NCI-H524 (cell line): ENCODE measurements at places on chromosomes 5 and 9.

- no peak for DNase-seq
Measured at GRCh38 chr5:134958755-134959154, 9.0 kb upstream of the CATSPER3 start.

GRCh38 chr5:111685969-111686368 is 71.0 kb downstream of the NREP start:
- peak; percentile 33 for DNase-seq

DNA sequence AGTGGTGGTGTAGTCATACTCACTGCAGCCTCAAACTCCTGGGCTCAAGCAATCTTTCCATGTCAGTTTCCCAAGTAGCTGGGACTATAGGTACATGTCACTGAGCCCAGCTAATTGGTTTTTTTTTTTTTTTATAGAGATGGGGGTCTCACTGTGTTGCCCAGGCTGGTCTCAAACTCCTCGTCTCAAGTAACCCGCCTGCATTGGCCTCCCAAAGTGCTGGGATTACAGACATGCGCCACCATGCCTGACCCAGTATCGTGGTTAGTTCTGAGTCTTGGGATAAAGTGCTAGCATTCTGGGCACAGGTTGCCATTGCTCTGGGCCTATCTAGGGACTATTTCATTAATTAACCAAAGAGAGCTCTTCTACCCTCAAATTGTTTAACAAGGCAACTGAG is 108.3 kb downstream of the PLPP1 start:
- no peak for DNase-seq

DNA sequence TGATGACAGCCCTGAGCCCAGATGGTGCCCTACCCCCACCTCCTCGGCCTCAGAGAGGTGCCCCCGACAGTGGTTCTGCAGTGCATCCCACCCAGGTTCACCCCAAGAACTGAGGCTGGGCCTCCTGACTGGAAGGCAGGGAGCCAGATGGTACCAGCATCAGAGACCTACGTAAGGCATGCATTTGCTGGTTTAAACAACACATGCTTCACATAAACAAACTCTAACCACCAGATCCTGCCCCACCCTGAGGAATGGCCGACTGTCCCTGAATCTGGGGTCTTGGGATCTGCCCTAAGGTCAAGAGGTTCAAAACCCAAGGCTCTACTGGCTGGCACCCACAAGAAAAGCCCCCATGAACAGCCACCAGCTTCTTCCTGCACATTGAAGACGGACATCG is 73.3 kb downstream of the SECISBP2 start:
- DNase-seq, result no peak

DNA sequence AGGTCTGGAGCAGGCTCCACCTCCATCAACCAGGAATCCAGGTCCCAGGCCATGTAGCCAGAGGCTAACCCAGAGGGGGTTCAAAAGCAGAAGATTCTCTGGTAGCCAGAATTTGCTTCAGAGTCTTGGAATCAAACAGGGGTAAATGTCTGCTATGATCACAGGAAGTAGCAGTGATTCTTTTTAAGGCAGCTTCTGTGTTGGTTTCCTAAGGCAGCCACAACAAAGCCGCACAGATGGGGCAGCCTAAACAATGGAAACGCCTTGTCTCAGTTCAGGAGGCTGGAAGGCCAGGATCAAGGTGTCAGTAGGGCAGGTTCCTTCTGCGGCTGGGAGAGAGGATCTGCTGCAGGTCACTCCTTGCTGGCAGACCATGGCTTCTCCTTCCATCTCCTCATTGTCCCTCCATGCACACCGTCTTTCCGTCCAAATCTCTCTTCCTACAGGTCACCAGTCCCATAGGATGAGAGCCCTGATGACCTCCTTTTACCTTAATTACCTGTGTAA is 167.3 kb downstream of the ROR2 start:
- no peak for DNase-seq

GRCh38 chr5:168865968-168866367 is 286.8 kb upstream of the PANK3 start:
- DNase-seq, result peak; percentile 83

DNA sequence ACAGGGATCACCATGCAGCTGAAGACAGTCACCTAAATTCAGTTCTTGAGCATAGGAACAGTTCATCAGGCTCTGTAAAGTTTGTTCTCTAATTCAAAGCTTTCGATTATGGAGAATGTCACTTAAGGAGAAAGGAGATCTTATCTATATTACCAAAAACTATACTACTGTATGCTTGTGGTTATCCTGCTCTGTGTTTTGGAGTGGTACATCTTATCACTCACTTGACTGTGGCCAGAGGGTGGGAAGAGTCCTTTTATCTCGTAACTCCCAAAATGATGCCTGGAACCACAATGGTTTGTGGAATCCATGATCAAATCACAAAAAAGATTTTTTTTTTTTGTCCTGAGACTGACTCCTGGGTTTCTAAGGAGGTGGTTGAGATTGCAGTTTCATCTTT is 230.7 kb downstream of the COMMD10 start:
- no peak for DNase-seq

DNA sequence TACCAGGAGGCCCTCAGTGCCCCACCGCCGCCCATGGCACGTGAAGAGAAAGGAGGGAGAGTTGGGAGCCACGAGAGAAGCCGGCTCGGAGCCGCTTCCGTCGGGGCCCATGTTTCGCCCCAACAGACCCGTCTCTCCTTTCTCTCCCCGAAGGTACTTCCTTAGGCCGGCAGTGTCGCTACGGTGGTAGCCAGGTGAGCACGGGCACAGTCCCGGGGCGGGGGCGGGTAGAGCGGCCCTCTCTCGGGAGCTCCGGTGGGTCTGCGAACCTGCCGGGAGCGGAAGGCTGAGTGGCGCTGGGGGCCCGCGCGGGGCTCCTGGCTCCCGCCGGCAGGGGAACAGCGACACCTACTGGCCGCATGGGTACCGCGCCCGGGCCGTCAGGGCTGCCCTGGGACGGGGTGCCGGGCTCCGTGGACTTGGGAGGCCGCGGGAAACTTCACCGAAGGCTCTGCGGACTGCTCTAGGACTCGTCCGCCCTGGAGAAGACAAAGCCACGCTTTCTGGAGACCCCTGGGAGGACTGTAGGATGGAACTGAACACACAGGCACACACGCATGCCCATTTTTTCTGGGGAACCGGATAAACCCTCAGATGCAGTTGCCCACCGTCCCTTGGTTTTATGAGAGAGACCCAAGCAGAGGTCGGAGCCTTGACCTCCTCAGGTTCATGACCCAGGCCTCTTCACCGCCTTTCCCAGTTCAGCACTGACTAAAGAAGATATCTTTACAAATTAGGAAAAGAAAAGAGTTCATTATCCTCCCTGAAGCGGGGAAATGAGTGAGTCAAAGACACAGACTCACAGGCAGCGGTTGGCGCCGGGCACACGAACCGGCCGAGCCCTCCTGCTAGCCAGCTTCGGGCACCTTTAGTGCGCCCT is 202.5 kb downstream of the MEF2C start:
- peak; percentile 43 for DNase-seq
